ENCODE measurements at places on chromosomes 3 and 15.

GRCh38 chr3:177158461-177158860 lies 38.8 kb downstream of the TBL1XR1 start:
- DNase-seq, result no peak

- no peak for DNase-seq
Observed at GRCh38 chr3:9331171-9331570, 31.7 kb upstream of the THUMPD3 start.

DNA sequence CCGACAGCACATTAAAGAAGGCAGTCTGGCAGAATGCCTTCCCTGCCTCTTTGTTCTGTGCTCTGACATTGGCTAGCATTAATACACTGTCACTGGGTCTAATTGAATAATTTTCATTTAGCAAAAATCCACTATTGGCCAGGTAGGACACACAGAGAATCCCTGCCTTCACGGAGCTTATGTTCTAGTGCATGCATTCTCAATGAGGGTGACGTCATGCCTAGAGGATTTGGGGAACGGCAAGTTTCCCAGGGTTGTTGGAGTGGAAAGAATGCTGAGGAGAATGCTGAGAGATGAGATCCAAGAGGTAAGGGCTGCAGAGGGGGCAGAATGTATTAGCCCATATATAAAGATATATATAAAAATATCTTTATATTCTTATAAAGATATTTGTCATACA lies 284.7 kb downstream of the ERC2 start:
- DNase-seq, result no peak

DNA sequence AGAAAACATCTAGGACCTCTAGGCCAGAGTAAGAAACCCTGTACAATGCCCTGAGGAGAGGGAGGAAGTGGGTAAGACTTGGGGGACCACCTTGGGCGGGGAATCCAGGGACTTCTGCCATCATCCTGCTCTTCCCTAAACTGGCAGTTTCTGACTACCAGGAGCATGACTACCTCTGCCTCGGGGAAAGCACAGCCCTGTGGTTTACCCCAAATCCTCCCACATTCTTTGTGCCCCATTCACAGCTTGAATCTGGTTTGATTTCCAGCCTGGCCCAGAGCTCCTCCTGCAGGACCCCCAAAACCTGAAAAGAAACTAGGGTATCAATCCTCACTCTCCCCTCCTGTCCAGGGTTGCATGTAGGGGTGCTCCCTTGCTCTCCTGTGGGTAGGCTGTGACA lies 4.7 kb downstream of the C3orf18 start:
- DNase-seq, result peak; percentile 21

- no peak for DNase-seq
Observed at GRCh38 chr3:179184826-179185225, 36.7 kb downstream of the PIK3CA start.

DNA sequence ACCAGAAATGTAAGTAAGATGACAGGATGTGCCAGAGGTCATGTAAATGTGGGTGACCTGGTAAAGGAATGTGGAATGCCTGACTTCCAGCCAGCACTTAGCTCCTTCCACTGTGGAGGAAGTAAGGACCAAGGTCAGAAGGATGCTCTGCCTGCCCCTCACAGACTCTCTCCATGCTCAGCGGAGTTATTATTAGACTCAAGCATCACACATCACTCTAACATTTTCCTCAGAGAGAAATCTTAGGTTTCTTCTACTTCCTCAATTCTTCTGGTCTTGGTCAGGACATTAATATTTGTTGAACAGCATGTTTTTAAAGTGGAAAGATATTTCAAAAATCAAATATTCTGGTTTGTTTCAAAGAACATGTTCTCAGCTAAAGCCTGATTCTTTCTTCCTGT lies 231.4 kb upstream of the WNT5A start:
- peak; percentile 56 for DNase-seq

DNA sequence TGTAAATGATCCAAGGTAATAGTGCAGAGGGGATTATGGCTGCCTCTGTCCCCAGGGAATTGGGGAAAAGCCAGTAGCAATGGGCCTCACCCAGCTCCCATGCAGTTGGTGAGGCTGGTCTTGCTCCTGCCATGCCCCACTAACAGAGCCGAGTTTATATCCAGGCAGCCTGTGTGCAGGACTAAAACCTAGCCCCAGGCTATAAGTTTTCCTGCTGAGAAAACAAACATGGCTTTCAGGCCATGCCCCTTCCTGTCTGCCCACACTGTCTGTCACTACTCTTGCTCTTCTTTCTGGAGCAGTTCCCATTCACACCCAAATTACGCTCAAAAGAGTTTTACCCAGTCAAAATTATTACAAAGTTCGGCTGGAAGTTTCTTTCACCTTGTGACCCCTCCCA lies 73.5 kb upstream of the SPATA16 start:
- DNase-seq, result no peak

- no peak for DNase-seq
Observed at GRCh38 chr3:138397983-138398382, 36.4 kb upstream of the ESYT3 start.

DNA sequence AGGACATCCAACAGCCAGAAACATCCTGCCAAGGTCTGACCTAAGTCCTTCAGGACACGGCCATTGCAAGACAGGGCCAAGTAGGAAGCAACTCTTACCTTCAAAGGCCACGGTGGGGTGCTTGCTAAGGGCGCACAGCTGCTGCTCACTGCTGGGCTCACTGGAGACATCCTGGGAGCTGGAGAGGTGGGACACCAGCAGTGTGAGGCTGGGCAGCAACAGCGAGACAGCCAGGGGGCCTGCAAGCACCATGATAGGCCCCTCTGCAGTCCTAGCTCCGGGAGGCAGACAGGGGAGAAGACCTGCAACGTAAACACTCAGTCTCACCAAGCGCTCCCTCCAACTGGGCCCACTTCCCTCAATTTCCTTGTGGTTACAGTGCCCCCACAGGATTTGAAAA lies 79.2 kb downstream of the SEMA5B start:
- DNase-seq, result no peak

- no peak for DNase-seq
Observed at GRCh38 chr3:10996345-10997013, 3.9 kb downstream of the SLC6A1 start.

- peak; percentile 47 for DNase-seq
Observed at GRCh38 chr15:48748535-48748934, 62.3 kb downstream of the CEP152 start.

DNA sequence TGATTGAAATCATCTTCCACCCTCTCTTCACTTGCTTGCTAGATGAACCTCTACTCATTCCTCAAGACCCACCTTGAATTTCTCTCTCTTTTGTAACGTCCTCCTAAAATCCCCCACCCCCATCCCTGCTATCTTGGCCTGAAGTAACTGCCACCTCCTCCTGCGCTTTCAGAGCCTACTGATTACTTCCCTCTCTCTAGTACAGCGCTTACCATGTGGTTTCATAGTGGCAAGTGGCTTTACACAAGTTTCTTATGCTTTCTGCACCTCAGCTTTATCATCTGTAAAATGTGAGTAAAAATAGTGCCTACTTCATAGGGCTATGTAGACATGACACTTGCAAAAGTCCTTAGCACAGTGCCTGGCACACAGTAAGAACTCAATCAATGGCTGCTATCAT lies 28.7 kb upstream of the DAZL start:
- no peak for DNase-seq

DNA sequence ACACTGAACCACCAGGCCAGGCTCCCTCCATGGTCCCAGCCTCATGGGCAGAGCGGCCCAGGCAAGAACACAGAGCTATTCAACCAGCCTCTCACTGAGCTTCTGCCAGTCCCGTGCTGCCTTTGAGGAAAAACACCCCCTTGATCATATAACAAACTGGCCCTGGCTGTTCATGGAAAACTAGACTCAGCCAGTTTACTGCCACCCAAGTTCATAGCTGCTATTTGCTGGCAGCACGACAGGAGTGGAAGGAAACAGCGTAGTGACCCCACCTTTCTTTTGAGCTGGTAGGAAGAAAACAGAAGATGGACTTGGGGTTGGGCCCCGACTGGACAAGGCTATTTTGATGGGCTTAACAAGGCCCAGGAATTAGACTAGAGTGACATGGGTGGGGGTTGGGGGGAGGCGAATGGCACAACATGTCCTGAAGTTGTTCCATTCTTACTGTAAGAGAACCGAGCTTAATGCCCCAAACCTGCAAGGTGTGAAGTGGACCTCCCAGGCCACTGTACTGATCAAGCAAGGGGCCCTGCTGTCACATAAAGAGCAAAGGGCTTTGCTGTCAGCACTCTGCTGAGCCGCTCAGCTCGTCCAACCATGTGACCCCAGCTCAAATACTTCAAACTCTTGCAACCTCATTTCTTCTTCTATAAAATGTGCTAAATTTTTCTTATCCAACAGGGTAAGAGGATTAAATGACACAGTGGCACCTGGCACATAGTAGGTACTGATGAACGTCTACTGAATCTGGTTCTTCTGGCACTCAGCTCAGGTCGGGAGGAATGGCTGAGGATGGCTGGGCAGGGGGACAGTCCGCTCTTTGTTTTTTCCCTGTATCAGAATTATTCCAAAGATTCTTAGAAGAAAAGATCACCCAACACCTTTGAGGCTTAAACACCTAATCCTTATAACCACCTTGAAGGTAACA lies 1.6 kb downstream of the FBXL22 start:
- no peak for DNase-seq

DNA sequence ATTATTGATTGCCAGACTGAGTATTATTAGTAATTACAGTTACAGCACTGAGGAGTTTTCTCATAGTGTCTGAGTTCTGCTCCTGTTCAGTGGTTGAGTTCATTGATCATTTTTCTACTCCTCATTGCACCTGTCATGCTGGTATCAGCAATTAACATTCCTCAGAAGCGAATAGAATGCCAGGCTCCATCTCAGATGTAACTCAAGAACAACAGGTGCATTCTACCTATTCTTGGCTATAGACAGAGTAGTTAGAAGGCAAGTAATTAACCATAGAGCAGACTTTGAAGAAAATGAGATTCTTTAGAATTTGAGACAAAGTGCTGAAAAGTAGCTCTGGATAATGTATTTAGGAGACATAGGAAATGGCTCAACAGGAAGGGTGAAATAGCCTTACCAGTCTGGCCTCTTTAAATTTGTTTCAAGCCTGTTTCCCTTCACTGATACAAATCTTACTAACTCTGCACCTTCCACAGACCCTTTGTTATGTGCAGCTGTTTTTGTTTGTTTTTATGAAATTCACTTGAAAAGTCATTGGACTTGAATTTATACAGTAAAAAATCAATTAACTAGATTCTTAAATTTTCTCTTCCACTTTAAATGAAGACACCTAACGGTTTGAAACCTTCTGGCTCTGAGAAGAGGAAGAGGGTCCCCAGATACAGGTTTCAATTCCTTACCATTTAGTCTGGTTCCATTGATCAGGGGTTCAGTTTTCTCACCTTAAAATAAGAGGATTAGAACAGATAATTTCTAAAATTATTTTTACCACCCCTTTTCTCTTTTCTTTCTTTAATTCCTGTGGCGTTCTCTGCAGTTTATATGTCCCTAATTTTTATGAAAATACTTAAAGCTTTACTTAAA lies 109.6 kb downstream of the FNDC3B start:
- no peak for DNase-seq

DNA sequence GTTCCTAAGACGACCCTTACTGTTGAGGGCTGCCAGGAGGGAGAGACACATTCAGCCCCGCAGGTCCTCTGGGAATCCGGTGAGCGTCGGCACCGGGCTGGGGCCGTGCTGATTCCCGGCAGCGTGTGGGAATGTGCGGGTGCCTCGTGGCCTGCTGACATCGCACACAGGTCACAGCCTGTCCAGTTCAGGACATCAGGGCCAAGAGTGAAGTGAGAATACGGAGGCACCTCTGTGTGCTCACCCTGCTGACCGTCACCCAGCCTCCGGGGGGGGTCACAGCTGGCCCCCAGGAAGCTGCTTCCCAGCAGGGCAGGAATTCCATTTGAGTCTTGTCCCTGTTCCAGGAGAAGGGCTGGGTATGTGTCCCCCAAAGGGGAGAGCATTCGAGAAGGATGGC lies 53.6 kb downstream of the PGPEP1L start:
- no peak for DNase-seq
